ENCODE measurements at places on chromosomes 2 and 18.

DNA sequence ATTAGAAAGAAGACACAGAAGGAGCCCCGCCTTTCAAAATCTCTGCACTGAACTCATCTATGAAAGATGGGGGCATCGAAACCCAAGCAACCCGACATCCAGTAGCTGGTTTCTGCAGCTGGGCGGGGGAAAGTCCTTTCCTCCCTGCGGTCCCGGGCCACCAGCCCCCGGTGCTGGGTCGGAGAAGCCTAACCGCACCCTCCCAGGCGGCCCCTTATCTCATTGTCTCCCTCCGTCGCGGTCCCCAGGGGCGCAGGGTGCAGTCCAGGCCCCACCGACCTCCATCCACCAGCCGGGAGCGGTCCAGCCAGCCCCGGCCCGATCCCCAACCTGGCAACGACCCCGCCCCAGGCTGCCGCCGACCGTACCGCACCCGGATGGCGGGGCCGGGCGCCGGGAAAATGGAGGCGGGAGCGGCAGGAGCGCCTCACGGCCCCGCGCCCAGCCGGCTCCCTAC is 452 bp downstream of the RAPH1 start:
- DNase-seq = peak; percentile 13

DNA sequence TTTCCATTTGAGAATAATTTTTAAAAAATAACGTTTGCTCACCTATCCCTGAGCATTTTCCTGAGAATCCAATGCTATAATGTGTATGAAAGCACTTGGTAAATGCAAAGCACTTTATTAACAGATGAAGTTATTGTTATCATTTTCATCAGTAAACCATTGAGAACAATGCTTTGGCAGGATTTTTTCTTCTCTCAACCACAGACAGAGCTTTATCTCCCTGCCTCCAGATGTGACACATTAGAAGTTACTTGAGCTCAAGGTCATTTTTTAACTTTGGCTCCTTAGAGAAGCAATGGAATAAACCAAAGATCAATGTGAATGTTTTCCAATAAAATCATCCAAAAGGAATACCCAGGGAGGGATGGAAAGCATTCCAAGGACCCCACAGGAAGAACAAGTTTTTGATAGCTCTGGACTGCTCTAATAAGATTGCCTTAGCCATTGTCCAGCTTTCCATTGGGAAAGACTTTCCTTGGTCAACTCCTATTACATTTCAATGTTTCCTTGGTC is 118.9 kb upstream of the NT5C1B start:
- DNase-seq = no peak

- DNase-seq = peak; percentile 77
These were observed 63.7 kb upstream of the ITGA4 start for GRCh38 chr2:181393472-181393871.

DNA sequence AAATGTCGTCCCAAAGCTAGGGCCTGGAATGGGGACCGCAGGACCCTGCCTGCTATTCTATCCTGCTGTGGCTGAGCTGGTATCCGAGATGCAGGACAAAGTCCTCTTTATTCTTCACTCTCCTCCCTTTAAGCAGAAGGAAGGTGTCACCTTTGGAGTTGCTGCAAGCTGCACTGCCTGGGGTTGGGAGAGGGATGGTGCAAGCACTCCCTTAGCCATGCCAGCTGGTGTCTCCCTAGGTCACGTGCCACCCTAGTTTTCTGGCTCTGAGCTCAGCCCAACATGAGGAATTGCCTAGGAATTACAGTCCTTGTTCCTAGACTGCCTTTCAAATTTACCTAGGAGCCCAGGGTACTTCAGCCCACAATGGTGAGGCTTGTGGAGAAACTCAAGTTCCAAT is 21.4 kb upstream of the FAM228A start:
- no peak for DNase-seq

- DNase-seq = no peak
These were observed 156.6 kb upstream of the ID2 start for GRCh38 chr2:8525236-8525581.

DNA sequence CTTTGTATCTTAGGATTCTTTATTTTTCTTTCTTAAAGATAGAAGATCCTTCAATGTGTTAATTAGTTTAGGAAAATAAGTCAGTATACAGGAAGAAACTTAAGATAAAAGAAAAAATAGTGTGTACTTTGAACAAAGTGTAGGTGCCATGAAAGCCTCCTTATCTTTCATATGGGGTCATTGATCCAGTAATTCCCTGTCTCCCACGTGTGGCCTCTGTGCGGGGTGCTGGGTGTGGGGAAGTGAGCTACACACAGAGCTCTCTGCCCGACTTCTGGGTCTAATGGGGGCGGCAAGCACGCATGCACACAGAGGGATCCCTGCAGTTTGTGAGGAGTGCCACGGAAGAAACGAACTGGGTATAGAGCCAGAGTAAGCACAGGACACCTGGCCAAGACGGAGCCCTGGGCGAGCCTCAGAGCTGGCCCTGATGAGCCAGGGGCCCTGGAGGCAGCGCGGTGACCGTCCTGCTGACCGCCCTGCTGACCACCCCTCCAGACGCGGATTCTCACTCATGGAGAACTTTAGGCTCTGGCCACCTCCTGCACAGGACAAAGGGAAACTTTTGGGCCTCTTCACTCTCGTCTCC is 253.5 kb downstream of the ACKR3 start:
- no peak for DNase-seq

GRCh38 chr2:38386377-38386776 is 9.3 kb upstream of the ATL2 start:
- DNase-seq = no peak

GRCh38 chr2:165718610-165719210 is 75.3 kb downstream of the GALNT3 start:
- no peak for DNase-seq

DNA sequence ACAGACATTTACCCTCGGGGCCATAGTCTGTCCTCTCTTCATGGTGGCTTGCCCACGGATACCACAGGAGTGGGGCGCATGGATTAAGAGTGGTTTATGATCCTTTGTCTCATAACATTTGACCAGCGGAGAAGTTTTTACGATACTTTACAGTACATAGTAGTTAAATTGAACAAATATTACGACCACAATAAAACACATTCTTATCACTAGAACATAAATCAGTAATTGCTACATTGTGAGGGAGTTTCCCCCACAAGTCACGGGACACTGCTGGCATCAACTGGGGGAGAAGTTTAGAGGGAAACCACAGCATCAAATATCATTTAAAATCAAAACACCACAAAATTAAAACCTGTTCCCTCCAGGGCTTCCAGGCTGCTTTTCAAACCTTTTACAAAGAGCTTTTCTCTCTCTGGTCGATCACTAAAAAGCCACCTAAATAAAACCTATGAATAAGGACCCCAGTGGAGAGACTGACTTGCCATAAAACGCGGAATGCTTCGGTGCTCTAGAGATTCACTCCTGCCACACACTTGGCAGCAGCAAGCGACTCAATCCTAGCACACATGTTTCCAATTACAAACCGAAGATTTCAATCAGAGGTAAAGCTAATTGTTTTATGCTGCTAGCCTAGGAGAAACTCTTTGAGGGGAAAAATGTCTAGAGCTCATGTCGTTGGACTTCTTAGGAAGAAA is 173.7 kb upstream of the HNRNPA3 start:
- no peak for DNase-seq

DNA sequence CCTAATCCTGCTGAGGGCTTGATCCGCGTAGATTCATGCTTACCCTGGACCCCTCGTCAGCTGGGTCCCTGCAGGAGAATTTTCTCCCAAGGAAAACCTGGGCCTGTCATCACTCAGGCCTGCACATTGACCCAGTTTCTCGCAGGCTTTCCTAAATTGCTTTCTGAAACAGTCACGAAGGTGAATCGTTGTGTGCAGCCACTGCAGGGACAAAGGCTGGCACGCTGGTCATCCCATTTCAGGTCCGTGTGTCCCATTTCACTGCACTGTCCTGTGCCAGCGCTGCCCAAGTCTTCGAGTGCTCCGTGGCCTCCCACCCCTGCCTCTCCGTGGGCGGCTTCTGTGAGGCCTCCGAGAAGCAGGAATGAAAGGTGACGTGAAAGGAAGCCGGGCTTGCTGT is 62.8 kb upstream of the YWHAQ start:
- DNase-seq = no peak

DNA sequence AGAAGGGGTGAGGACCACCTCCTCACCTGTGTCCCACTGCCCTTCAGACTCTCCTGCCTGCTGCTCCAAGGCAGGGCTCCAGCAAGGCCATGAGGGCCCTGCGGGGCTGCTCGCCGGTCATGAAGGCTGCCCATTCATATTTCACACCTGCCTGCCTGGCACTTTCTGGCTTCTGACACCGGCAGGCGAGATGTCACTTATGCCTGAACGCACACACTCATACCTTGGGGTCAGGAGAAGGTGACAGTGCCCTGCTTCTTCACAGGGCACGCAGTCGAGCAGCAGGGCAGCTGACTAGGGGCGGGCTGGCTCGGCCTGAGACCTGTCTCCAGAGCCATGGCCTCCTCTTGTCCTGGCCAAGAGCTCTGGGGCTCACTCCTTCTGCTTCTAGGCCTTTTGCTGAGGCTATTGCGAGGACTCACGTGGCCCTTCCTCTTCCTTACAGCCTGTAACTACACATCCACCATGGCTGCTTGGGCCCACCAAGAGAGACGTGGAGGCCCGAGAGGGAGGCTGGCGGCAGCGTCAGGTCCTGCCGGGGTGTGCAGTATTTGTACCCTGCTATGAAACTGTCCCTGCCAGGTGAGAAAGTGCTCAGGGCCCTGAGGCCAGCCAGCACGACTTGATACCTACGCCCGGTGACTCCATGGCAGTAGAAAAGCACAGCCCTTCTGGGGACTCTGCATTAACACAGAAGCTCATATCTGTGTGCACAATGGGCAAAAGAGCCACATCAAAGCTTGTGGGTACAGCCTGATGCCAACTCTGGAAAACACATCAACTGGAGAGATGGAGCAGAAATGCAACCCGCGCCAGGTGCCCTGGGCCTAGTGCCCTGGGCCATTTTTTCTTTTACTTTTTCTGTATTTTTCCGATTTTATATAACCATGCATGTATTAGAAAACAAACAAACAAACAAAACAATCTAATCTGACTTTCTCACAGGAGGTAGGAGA is 30.6 kb downstream of the HS6ST1 start:
- no peak for DNase-seq

DNA sequence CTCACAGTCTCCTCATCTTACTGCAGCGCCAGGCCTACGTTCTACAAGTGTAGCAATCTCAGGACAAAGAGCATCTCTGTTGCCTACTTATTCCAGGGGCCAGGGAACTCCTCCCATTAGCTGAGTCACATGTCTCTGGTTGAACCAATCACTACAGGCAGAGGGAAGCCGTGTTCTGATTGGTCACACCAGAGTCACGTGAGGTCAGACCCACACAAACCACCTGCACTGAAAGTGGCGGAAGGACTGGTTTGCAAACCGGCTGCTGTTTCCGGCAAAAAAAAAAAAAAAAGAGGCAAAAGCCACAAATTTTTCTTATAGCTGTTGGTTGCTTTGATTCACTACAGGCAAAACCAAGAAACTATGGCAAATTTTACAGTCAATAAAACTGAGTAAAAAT is 21.9 kb upstream of the USP14 start:
- DNase-seq = no peak

GRCh38 chr18:60452421-60452820 is 79.8 kb upstream of the MC4R start:
- DNase-seq = no peak

GRCh38 chr18:46252759-46253158 is 148.6 kb downstream of the HAUS1 start:
- no peak for DNase-seq

DNA sequence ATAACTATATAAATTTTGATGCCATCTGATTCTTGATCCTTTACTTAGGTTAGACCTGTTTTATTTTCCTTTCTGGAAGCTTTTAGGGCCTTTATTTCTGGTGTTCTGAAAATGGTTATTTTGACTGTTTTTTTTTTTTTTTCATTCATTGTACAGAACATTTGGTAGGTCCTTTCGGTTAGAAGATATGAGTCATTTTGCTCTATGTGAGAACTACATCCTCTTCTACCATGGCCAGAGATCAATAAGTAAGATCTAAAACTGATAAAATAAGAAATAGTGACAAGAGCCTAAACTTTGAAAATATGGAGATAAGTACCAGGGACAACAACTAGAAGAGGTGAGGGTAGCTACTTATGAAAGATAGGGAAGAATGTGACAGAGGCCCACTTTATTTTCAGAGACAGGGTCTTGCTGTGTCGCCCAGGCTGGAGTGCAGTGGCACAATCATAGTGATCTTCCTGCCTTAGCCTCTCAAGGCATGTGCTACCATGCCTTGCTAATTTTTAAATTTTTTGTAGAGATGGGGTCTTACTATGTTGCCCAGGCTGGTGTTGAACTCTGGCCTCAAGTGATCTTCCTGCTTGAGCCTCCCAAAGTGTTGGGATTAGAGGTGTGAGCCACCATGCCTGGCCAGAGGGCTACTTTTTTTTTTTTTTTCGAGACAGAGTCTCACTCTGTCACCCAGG is 66.5 kb downstream of the EIF2AK3 start:
- DNase-seq = no peak

DNA sequence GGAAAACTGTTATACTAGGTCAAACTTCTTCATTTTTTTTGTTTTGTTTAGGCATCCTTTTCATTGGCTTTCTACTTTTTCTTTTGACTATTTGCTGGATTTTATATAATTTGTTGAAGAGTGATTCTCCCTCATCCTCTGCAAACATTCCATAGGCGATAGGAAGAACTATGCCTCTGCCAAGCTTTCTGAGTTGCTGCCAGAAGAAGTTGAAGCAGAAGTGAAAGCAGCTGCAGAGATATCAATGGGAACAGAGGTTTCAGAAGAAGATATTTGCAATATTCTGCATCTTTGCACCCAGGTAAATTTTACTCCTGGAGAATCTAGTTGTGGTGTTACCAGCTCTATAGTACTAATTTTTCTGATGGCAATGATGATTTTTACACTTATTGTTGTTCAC is 25.4 kb downstream of the NOP58 start:
- no peak for DNase-seq

GRCh38 chr2:211623096-211623495 is 915.5 kb downstream of the ERBB4 start:
- DNase-seq = no peak

- DNase-seq = no peak
These were observed 134.2 kb downstream of the PLCL1 start for GRCh38 chr2:197938555-197938954.

DNA sequence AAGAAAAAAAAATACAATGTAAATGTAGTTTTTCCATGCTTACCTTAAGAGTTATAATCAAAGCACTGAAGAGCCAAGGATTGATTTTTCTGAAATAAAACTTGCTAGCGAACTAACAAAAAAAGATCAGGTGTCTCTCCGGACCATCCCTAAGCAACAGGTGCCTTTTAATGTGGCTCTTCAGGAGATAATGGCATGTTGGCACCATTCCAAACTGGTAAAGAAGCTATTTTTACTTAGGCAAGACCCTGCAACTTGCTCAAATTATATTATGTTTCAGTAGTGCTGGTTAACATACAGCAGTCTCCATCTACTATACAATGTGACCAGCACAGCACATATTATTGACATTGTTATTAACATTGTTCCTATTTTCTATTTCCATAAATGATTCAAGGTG is 2.3 kb upstream of the GCC2 start:
- no peak for DNase-seq

GRCh38 chr2:165687426-165688002 is 106.5 kb downstream of the GALNT3 start:
- no peak for DNase-seq

- no peak for DNase-seq
These were observed 41.9 kb upstream of the AAK1 start for GRCh38 chr2:69685321-69686048.

Data from KBM-7 (cell line).